Foreskin keratinocyte (primary cell): ENCODE measurements at places on chromosomes 16 and 17.

- no peak for DNase-seq
These were observed 66.7 kb downstream of the SOX9 start for GRCh38 chr17:72187556-72187955.

GRCh38 chr17:16304830-16305229 is 48.4 kb downstream of the CENPV start:
- no peak for DNase-seq

GRCh38 chr17:56449176-56449575 is 144.3 kb upstream of the NOG start:
- no peak for DNase-seq

- no peak for DNase-seq
These were observed 24.6 kb upstream of the DLX4 start for GRCh38 chr17:49944273-49944870.

DNA sequence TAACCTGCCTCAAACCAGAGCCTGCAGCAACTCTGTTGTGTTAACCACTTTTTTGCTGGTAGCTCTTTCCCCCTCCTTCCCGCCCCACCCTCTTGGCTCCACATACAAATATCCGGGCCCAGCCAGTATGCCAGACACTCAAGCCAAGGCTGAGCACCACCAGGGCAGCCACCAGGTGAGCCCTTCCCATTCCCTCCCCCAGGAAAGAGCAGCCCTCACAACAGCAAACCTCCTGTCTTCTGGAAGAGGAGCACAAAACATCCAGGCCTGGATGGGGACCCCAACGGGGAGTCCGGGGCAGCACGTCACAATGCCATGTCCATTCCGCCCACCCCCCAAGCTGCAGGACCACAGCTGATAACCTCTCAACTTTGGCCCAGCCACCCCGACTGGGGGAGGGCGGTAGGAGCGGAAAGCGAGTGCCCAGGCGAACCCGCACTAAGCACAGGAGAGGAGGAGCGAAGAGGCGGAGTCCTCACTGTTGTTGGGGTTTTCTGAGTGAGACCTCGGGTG is 757 bp downstream of the ORMDL3 start:
- no peak for DNase-seq

DNA sequence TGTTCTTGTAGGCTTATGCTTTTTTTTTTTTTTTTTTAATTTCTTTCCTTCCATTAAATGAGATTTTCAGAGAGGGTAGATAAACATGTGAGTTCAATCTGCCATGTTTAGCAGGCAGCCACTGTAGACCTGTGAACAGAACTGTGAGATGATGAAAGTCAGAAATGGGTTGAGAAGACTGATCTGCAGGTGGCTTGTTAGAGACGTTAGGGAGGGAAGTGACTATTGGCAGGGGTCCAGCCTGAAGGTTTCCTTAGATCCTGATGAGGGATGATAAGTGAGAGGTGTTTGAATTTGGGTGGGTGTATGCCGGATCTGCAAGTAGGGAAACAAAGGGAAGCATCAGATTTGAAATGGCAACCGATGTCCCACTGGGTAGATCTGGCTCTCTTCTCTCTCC is 157.8 kb downstream of the HS3ST3B1 start:
- DNase-seq: no peak

- no peak for DNase-seq
These were observed 51.6 kb downstream of the ACTG1 start for GRCh38 chr17:81460856-81461460.

GRCh38 chr16:50802961-50803360 is 61.1 kb downstream of the CYLD start:
- DNase-seq: no peak
